Stimulated activated CD4-positive, alpha-beta T cell treated with anti-CD3 and anti-CD28 coated beads, Interleukin-15, amount 100 ng/mL, for 24 hours (primary cell): ENCODE measurements at places on chromosomes 5 and 9.
A peak's percentile ranks its signal among the peaks of the same experiment; 100 is the strongest.

- DNase-seq: peak; percentile 82
Measured at GRCh38 chr5:1111727-1112289, at the start of gene SLC12A7. SLC12A7 (minus strand) TSS chr5:1112063; CDS start chr5:1111991, 72 bp downstream.

DNA sequence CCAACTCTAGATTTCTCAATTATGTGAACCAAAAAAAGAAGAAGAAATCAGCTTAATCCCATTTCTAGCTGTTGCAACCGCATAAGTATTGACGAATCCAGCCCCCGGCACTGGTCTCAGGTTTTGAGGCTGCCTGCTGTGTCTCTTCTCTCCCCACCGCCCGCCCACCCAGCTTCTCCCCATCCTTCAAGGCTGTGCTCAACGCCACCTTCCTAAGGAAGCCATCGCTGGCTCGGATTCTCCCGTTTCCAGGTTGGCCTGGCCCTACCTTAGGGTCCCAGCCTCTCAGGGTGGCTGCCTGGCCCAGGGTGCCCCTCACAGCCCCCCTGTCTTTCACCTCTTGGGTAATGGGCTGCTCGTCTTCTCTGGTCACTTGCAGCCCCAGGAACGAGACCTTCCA, 77.8 kb downstream of the HRH2 start:
- DNase-seq: no peak

DNA sequence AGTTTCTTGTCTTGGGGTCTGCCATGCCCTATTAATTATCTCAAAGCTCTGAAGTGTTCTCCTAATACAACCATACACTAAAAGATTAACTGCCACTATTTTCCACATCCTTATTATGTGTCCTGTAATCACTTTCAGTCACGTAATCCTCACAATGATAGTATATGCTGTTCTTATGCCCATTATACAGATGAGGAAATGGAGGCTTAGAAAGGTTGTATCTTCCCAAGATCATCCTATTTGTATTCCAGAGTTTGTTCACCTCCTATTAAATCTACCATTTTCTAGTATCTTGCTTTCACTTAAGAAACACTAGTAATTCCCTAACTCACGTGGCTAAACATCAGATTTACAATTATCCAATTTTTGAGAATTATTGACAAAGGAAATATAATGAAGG, 2.9 kb upstream of the ARHGEF28 start:
- no peak for DNase-seq

DNA sequence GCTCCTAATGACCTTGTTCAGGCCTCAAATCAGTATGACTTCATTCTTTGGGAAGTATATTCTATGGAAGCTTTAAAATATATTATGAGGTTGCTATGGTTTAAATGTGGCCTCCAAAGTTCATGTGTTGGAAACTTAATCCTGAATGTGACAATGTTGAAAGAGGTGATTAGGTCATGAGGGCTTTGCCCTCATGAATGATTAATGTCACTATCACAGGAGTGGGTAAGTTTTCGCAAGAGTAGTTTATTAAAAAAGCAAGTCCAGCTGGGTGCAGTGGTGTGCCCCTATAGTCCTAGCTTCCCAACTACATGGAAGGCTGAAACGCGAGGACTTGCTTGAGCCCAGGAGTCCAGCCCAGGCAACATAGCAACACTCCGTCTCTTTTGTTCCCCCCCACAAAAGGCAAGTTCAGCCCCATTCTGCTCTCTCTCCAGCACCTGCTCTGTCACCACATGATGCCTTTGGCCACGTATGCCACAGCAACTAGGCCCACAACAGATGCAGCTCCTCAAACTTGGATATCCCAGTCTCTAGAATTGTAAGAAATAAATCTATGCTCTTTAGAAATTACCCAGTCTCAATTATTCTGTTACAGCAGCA, 105.3 kb downstream of the SIL1 start:
- no peak for DNase-seq

DNA sequence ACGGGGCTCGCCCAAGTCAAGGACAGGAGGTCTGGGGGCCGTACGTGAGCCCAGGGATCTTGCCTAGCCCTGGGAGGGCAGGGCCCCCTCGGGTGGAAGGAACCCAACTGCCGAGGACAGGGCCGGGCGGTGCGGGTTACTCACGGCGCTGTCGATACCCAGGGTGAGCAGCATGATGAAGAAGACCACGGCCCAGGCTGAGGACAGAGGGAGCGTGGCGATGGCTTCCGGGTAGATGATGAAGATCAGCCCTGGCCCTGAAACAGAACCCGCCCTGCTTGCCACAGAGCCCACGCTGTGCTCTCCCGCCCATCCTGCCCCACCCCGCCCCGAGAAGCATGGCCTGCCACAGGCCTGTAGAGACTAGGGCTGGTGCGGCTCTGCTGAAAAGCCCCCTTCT, 34.1 kb downstream of the SLC6A3 start:
- no peak for DNase-seq
